ENCODE measurements at places on chromosomes 5 and 9. TPM values are rescaled to one million over a fixed set of nuclear protein-coding genes. Genes with fewer than 3 reads are reported as not detected.

PDZD2 gene
- total RNA-seq = 10.3 TPM

GPR151 gene
- not detected for total RNA-seq

LPAR1 gene
- 10.8 TPM for total RNA-seq

DNAJC18 gene
- 11.5 TPM for total RNA-seq

OR1J4 gene
- 0.91 TPM for total RNA-seq

LRRC19 gene
- total RNA-seq = not detected

TAF11L10 gene
- total RNA-seq = not detected

SLC34A1 gene
- total RNA-seq = not detected

FREM1 gene
- 2.6 TPM for total RNA-seq

PAEP gene
- not detected for total RNA-seq

GALNT10 gene
- total RNA-seq = 21.7 TPM

CCDC187 gene
- 1.2 TPM for total RNA-seq

CCNJL gene
- total RNA-seq = 4.1 TPM

IL3 gene
- total RNA-seq = not detected

DNA sequence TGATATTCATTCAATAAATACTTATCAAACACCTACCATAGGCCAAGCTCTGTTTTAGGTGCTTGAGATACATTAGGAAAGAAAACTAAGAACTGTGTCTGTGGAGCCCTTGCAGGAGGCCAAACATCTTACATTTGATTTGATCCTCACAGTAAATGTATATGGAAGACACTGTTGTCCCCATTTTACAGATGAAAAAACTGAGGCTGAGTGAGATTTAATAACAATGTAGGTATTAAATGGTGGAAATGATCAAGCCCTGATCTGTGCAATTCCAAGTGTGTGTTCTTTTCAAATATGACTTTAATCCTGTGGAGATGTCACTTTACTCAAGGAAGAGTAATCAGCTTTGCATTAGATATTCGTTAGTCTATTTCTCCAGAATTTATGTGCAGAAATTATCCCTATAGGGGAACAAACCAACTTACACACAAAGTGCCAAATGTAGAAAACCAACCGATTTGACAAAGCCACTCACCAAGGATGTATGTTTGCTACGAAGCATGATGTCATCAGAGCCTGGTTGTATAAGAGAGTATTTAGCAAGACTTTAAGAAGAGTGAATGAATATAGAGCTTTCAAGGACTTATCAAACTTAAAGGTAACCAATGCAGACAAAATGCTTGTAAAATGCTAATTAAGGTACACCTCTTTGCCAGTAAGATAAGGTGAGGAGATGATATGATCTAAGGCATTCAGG is 153.9 kb upstream of the NFIB start:
- no peak for DNase-seq

GRCh38 chr5:113278976-113279375 is 155.8 kb downstream of the TSSK1B start:
- DNase-seq = no peak

GRCh38 chr9:132645711-132646110 is 24.1 kb downstream of the DDX31 start:
- no peak for DNase-seq

DNA sequence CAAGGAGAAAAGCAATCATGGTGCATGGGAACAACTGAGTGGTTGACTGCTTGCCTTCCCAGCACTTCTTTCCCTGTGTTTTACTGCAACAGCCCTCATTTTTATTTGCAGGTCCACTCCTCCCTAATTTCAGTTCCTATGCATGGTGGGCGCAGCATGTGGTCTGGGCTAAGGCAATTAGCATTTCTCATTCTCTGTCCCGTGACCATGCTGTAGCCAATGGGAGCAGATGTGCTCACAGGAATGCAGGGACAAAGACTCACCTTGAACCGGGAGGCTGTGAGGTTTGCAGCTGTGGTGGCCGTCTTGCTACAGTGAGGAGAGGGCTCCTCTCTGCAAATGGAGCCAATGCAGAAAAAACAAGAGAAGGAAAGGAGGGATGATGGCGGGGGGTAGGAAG is 315.5 kb downstream of the SLIT3 start:
- no peak for DNase-seq

DNA sequence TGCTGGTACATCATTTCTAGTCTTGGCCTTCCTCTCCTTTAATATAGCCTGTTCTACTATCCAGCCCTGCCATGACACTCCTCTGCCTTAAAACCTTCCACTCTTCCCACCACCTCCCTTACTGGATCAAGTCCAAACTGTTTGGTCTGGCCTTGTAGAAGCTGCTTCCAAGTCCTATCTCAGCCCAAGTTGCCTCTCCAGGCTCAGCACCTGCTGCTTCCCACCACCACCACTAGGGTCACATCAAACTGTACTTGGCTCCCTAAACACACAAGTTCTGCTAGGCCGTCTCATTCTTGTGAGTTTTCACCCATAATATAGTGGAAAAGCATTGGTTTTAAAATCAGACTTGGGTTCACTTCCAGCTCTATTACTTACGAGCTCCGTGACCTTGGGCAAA is 1.4 kb downstream of the NDUFA8 start:
- DNase-seq = no peak

DNA sequence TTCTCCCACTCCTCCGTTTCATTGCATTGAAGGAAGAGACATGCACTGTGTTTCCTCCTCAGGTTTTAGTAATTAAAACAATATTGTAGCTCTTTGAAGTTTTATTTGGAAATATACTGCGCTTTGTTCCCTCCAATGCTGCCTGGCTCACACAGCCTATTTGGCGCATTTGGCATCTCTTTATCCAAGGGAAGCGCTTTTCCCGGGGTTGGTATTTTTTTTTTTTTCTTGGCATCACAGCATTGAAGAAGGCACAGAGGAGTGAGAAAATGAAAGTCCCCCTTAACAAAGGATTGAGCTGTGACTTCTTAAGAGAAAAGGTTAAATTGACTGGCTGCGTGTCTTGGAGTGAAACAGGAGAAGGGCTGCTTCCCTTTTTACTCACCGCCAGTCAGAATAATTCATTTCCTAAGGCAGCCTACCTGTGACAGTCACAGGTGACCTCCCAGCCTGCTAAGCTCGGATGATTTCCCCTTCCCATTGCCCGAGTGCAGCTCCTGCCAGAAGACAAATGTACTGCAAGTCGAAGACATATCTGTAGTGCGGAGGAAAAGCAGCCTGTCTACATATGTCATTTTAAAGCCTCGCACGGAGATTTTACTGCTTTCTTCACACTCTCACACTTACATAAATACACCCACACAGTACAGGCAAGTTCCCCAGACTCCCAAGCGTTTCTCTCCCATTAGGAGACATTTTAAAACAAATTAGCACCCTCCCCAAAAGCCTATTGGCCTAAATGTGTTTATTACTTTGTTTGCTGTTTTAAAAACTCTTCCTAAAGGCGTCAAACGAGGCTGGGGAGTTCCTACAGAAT is 665.5 kb upstream of the ZNF608 start:
- peak; percentile 35 for DNase-seq

DNA sequence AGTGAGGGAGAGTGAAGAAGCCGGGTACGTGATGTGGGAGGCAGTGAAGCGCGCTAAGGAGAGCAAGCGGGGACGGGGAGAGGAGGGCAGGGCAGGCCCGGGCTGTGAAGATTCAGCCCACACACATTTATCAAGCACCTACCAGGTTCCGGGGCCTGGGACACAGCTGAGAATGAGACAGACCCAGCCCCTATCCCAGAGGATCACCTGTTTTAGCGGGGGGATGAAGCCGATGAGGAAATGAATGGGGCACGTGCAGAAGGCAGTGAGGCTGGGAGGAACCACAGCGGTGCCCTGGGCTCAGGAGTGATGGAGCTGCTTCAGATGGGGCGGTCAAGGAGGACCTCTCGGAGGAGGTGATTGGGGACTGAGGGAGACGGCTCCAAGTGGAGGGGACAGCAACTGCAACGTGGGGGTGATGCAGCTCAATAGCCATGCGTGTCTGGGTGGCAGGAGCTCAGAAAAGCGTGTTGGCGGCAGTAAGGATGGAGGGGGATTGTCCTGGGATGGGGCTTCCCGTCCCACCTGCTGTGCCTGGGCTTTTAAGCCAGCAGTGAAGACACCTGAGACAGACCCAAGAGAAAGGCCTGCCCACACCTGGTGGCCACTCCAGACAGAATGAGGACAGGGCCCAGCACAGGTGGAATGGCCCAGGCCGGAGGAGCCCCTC is 77.5 kb upstream of the UNC5A start:
- no peak for DNase-seq

- DNase-seq = no peak
Measured at GRCh38 chr9:108694170-108694569, 161.6 kb downstream of the ACTL7B start.

DNA sequence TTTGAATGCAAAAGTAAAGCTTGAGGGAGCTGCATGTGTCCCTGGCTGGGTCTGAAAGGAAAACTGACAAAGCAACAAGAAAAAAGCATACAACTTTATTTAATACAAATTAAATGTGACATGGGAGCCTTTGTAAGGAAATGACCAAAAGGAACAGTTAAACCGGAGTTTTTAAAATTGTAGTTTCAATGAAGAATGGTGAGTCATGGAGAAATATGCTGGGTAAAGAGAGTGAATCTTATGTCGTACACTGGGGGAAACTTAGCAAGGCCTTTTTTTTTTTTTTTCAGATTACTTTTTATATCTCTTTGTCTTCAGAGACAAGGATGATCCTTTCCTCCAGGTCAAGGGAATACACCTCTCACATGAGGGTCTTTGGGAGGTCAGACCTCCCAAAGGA is 50.1 kb upstream of the FBXL17 start:
- DNase-seq = no peak

- no peak for DNase-seq
Measured at GRCh38 chr5:2261004-2261703, 378.4 kb upstream of the IRX4 start.

DNA sequence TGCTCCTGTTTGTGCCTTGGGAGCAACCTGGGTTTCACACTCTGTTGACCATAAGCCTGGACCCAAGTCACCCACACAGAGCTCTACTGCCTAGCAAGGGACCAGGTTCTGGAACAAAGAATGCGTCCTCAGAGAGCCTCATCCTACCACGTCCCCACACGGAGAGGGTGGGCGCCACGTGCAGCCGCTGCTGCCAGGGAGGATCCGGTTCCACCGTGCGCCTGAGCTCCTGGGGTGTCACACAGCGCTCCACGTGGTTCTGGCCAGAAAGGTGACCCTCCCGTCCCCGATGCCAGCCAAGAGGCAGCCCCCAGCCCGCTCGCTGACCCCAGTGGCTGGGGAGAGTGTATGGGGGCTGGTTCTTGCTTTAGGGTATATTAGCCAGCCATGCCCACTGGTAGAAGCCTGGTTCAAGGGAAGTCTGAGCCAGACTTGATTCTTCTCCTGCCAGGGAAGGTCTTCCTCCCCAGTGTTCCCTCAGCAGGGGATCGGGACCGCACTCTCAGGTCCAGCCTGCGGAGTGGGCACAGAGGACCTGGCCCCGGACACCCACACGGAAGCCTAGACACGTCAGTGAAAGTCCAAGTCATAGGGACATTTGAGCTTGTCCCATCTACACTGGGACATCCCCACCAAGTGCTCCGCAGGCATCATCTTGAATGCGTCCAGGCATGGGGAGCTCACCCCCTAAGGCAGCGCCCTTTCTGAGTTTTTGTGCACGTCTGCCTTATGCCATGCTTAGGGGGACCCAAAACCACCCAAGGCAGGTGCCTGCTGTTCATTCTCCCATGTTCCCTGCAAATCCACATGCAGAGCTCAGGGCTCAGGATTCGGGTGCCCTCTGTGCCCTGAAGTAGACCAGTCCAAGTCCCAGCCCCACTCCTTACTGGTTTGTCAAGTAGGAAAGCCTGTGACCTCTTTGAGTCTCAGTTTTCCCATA is 2.4 kb downstream of the FCN1 start:
- DNase-seq = no peak

GRCh38 chr9:4540425-4540824 is 50.2 kb downstream of the SLC1A1 start:
- DNase-seq = no peak

- DNase-seq = peak; percentile 13
Measured at GRCh38 chr5:7208938-7209337, 187.0 kb upstream of the ADCY2 start.

DNA sequence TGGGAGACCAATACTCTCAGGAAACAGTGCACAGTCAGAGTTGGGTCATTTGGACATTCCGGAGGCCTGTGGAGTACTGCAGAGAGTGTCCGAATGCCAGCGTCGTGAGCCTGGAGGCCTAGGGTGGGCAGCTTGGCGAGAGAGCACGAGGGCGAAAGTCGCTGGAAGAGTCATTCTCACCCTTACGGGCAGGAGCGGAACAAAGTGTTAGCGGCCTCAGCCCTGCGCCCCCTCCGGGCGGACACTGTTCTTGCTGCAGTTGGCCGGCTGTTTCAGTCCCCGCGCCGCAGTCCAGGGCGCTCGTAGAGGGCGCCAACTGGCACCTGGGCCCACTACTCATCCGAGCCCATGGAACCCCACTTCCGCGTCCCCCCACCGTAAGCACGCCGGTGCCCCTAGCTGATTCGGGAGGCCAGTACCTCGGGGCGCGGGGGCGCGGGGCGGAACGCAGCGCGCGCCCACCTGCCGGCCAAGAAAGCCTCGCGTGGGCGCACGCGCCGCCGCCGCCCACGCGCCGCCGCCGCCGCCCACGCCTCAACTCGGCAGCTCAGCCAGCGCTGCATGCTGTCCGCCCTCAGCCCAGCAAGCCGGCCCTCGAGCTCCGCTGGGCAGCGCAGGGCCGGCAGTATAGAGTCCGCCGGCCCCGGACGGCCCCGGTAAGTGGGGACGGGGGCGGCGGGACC is 99.7 kb upstream of the CCL21 start:
- DNase-seq = peak; percentile 4

- DNase-seq = peak; percentile 91
Measured at GRCh38 chr9:96031366-96031824, 155.9 kb downstream of the ERCC6L2 start.

GRCh38 chr9:110142868-110143481 is 65.0 kb downstream of the C9orf152 start:
- no peak for DNase-seq

DNA sequence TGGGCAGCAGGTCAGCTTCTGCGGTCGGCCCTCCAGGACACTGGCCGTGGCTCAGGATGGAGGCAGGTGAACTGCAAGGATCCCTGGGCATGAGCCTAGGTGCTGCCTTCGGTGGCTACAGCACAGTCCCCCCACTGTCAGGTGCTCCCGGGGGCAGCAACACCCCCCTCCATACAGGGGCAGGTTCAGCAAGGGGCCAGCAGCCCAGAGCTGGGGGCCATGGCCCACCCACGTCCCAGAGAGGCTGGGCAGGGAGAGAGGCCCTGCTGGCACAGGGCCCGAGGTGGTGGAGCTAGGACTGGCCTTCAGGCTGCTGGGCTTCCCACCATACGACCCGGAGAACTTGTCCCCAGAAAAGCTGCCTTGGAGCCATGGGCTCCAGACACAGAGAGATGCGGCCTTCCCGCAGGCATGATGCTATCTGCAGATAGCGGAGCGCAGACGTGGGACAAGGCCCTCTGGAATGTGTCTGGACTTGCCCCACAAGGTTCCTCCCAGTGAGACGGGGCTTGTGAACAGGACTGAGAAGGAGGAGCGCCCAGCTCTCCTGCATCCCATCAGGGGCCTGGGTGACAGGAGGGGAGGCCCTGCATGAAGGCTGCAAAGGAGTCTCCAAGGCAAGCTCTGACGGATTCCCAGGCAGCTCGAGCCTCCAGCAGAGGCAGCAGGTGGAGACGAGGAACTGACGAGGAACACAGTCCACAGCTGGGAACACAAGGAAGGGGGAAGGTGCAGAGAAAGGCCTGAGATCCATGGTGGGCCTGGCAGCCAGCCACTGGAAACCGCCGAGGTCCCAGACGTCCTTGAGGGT is 111.1 kb downstream of the VAV2 start:
- no peak for DNase-seq

Data from prostate gland (tissue), 2 donors.